ENCODE measurements at places on chromosomes 2 and 18.

DNA sequence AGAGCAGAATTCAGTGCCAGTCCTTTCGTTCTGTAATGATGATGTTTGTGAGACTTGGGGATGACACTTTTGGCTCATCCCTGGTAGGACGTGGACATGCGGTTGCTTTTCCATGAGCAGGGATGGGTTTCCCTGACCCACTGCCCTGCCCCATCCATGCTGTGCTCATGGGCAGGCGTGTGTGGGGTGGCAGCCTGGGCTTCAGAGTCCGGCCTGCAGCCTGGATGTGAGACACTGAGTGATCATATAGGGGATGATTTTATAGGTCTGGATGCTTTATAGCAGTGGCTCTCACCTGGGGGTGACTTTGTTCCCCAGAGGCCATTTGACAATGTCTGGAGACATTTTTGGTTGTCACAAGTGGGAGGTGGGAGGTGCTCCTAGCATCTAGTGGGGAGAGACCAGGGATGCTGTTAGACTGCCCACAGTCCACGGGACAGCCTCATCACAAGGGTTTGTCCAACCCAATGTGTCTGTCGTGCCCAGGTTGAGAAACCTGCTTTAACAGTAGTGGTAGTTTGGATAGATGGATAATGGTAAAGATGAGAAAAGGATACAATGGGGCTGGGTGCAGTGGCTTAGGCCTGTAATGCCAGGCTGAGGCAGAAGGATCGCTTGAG, 38.9 kb downstream of the LDLRAD4 start:
- DNase-seq: no peak

GRCh38 chr18:57771193-57771592, 31.9 kb downstream of the ATP8B1 start:
- no peak for DNase-seq

GRCh38 chr2:233976087-233976486, 58.9 kb downstream of the TRPM8 start:
- no peak for DNase-seq

DNA sequence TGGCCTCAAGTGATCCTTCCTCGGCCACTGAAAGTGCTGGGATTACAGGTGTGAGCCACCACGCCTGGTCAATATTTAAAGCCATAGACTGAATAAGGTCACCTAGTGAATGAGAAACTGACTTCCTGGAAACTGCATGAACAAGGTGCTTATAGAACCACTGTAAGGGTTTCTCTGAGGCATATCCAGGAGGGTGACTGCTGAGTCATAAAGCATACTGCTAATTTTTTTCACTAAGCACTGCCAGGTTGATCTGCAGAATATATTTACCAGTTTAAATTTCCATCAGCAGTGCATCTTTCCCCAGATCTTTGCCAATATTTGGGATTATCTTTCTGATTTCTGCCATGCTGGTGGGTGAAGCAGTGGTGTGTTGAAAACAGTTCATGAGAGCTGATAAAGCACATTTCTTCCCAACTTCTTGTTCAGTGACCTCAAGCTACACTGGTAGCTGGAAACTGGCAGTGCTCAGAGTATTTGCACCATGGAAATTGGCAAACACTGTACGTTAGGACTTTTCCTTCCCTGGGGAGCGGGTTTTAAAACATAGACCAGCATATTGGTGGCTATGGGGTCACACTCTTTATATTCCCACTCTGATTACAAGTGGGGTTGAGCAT, 4.2 kb upstream of the CLIP4 start:
- DNase-seq: no peak

DNA sequence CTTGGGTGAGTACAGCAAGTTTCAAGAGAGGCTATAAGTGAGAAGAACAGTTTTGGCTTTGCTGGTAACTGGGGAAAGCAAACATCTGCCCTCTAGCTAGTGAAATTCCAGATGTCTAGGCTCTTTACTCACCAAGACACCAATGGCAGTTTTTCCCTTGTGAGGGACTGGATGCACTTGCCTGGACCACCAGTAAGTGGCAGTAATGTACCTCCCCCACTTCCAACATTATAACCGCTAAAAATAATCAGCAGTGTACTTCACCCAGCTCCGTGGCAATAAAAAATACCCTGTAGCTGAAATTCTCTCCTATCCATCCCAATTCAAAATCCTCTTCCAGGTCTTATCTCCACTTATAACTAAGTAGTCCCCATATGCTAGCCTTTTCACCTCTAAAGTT, 383.9 kb downstream of the ARHGAP15 start:
- no peak for DNase-seq

DNA sequence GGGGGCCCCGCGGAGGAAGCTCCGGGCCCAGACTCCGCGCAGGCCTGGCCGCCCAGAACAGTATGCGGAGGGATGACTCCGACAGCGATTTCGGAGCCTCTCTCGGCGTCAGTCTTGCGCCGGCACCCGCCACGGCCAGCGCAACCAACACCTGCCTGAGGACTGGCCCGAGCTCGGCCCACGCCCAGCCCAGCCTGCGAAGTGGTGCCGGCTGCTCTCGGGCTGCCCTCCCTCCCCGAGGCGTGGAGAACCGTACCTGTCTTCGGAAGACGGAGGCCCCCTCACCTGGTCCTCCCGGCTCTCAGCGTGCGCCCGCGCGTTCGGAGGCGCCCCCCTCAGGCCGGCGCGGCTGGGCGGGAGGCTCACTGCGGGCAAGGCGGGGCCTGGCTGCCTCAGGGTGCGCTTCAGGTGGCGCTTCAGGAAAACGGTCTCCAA, at the start of gene M1AP:
TSS of gene M1AP (minus strand) at position 322 of the 435 bp plus-strand sequence. CDS start 8,055 bp downstream, outside the sequence.
- no peak for DNase-seq

DNA sequence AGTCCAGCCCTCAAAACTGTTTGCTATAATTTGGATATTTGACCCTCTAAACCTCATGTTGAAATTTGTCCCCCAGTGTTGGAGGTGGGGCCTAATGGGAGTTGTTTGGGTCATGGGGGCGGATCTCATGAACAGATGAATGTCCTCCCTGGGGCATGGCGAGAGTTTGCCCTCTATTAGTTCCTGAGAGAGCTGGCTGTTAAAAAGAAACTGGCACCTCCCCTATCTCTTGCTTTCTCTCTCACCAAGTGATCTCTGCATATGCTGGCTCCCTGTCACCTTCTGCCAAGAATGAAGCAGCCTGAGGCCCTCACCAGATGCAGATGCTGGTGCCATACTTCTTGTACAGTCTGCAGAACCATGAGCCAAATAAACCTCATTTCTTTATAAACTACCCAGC, 12.0 kb downstream of the LNPK start:
- DNase-seq: no peak

- no peak for DNase-seq
Observed at GRCh38 chr2:159725713-159726112, 13.4 kb downstream of the MARCHF7 start.

DNA sequence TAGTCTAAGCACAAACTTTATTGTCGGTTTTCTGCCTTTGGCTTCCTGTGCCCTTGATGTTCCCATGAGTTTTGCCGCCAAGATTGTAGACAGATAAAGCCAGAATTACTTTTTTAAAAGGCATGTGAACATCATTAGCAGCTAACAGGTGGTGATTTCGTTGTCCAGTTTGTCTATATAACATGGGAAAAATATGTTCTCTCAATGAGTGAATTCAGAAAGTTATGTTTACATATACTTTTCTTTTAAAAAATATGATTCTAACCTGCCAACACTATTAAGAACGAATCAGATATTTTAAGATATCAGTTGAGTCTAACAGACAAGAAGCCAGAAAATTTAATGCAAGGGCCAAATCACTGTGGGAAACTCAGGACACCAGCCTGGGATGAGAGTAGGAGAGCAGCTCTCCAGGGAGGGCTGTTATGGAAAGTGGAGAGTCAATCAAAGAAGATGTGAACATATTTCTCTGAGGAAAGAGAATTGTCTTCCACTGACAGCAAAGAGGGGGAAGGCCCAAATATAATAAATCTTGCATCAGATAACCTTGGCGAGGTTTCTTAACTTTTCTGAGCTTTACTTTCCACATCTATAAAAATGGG, 311.3 kb downstream of the ARHGAP15 start:
- no peak for DNase-seq
